ENCODE measurements at places on chromosomes 5 and 9.

DNA sequence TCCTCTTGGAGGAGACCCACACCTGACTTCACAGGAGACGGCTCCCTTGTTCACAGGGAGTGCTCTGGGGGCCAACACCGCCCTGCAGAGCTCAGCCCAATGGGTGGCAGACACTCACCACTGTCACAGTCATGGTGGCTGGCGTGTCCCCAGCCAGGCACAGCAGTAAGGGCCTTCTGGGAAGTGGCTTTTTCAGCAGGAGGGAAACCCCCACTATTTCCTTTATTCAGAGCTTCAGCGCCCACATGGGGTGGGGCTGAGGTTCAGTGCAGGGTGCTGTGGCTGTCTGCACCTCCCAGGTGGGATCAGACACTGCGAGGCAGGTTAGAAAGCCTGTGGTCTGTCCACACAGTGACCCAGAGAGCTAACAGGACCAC lies 3.6 kb upstream of the SNAPC4 start:
- no peak for DNase-seq

GRCh38 chr5:1017056-1017455 lies 8.5 kb downstream of the NKD2 start:
- no peak for DNase-seq

DNA sequence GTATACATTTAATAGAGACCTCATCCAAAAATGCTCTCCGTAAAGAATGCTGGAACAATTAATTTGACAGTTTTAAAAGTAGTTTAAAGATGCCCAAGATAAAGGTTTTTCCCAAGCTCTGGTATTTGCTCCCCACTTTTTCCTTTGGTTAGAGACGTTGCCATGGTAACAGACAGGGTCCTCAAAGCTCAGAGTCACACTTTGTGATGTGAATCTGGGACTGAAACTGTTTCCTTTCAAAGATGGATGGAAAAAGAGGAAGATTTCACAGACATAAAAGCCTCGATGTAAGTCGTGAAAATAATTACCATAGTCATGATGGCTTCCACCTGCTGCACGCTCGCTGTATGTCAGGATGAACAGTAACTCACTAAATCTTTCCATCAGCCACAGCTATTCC lies 229.5 kb downstream of the MSX2 start:
- DNase-seq = no peak

- peak; percentile 58 for DNase-seq
These were observed 678.3 kb upstream of the CHD1 start for GRCh38 chr5:99607124-99607523.

- DNase-seq = peak; percentile 59
These were observed 148.7 kb downstream of the LURAP1L start for GRCh38 chr9:12923468-12924009.

DNA sequence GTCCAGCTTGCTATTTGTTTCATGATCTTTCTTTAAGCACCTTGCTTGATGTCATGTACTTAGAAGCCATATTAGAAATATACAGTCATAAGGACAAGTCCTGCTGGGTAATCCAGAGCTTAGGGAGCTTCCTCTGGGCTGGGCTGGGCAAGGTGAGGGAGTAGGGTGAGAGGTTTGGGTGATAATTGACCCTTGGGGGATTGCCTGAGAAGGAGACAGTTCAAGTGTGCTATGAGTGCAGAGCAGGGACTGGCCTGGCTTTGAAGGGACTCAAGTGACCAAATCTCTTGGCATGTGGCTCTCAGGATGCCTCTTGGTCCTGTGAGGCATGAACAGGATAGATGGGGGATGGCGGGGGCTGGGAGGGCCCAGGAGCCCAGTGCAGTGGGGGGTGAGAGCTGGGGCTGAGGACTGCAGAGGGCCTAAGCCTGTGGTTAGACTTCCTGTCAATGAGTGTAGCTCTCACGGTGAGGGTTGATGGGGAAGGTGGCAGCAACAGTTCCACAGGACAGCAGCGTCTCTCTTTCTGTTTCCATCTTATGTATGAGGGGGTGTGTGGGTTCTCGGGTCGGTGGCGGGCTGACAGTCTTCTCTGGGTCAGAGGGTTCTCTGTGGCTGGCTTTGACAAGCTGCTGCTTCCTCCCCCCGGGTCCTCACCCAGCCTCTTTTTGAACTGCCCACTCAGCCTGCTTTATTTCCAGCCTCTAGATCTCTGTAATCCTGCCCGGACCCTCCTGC lies 53.5 kb downstream of the RGS3 start:
- peak; percentile 82 for DNase-seq

DNA sequence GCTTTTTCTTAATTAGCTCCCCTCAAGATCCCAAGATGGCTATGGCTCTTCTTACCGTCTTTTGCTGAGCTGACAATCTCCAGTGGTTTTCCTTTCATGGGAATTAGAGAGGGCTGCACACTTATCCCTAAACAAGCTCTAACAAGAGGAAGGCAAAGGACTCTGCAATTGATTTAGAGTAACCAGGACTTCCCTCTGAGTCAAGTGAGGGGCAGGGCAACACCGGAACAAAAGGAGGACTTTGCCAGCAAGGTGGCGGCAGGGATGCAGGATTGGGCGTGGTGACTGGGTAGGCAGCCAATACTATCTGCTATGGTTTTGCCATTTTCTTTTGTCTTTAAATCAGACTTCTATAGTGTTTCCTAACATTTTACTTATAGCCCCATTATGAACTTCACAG lies 9.8 kb downstream of the SLC44A1 start:
- DNase-seq = no peak

GRCh38 chr5:87770601-87771121 lies 357.9 kb upstream of the CCNH start:
- DNase-seq = no peak

GRCh38 chr5:1050423-1051365 lies 42.1 kb downstream of the NKD2 start:
- DNase-seq = no peak

DNA sequence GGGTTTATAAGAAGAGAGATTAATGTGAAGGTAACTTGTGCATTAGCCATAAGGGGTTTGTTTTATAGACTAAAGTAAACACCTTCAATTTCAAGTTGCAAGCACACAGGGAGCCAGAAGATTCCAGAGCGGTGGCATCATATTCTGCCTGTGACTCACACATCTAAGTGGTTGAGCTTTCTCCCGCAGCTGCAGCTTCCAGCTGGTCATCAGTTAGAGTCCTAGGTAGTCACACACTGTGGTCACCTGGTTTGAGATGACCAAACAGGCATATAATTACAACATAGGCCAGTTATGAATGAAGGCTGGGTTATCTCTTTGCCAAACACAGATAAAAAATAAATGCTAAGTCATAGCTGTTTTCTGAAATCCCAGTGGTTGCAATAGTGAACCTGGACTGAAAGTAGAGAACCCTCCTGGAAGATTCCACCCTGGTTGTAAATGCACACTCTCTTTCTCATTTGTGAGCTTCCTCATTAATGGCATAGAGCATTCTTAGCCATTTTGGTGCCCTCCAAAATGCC lies 171.3 kb downstream of the GDNF start:
- DNase-seq = peak; percentile 100

DNA sequence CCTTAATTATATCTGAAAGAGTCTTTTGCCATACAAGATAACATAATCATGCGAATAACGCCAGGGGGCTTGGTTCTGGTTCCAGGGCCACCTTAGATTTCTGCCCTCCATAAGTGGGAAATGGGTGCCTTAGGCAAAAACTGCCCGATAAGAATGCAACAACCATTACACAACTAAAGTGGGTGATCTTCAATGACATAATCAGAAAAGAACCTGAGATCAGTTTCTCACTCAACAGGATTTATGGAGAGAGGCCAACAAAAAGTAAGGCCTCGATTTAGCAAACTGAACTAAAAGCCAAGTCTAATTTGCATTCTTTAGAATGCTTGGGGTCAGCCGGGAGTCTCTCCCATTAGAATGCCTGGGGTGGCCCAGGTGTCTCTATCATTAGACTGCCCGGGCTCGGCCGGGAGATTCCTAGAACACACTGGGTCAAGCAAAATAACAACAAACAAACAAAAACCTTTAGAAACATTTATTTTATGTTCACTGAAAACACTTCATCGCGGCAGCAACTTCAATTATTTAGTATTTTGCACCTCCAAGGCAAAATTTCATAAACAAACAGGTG lies 194.8 kb downstream of the AUH start:
- peak; percentile 69 for DNase-seq

DNA sequence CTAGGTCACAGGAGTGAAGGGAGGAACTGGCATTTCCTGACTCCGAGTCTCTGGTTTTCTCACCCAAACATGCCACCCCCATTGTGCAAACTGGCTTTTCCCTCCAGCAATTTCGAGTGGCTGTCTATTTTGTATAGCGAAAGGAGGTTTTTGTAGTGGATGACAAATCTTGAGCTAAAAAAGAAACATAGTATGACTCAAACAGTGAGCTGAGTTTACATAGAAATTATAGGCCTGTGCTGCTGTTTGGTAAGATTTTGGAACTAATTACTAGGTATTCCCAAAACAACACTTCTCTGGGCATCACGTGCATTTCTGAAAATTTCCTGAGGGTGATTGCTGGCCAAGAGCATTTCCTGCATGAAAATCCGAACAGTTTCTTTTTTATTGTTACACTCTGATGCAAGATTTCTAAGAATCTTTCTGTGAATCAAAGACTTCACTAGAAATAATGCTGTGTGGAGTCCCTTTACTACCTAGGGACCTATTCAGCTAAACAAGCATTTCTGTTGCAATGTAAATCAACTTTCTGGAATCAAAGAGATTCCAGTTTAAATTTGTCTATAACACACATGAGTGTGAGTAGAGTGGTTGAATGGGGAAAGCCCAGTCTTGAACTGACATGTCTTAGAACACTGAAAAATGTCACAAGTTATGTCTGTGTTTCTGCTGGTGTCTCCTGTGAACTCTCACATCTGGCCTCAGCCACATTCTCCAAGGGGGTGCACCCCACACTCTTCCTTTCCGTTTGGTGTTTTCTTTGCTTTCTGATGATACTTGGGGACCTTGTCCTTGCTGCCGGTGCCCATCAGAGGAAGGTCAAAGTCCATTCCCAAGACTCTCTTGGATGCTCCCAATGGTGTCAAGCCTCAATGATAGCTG lies 33.3 kb upstream of the DAPK1 start:
- DNase-seq = peak; percentile 89

GRCh38 chr9:27331393-27331792 lies 34.4 kb upstream of the EQTN start:
- no peak for DNase-seq

Data from M059J (cell line).